Stomach (tissue), 19 donors: ENCODE measurements at places on chromosomes 6 and 20.

DNA sequence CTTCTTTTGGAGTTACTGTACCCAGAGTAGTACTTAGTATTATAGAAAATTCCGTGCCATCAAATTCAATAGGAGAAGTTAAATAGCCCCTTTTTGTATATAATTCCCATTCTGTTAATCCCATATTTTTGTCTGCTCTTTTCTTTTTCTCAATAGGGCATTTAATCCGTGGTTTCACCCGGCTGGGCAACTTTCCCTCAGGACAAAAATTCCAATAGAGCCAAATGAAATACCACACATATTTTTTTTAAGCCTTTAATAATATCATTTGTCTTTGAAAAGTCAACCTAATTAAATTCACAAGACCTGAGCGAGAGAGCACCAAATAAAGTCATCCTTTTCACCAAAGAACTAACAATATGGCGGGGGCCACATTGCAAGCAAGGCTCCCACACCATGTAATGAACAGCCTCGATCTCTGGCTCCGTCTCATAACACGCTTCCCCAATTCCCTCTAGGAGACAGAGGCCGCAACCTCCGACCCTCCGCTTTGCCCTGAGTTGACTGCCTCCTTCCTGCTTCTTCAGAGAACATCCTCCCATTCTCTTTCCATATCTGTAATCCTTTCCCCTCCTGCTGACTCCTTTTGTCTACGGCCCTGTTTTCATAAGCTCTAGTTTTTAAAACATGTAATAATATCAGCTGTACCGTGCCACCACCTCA lies 13.6 kb downstream of the NHSL1 start:
- DNase-seq: no peak

- DNase-seq: no peak
Observed at GRCh38 chr20:23584434-23585199, 16.3 kb upstream of the CST9L start.

GRCh38 chr6:80647156-80647555 lies 540.7 kb downstream of the BCKDHB start:
- no peak for DNase-seq

GRCh38 chr6:53058388-53059195 lies 6.6 kb upstream of the FBXO9 start:
- DNase-seq: no peak

DNA sequence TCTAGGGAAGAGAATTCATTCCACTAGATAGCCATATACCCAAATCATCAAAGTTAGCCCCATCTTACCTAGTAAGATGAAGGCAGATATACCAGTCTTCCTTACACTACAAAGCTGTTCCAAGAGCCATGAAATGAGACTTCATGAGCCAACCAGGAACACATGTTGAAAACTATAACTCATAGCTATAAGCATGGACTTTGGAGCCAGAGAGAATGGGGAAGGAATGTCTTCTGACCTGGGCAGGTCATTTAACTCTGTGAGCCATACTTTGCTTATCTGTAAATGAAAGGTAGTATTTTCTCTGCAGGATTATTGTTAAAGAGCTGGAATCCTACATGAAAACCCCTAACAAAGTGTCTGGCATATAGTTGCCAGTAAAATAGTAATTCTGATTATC lies 27.3 kb downstream of the ADGRF5 start:
- no peak for DNase-seq

DNA sequence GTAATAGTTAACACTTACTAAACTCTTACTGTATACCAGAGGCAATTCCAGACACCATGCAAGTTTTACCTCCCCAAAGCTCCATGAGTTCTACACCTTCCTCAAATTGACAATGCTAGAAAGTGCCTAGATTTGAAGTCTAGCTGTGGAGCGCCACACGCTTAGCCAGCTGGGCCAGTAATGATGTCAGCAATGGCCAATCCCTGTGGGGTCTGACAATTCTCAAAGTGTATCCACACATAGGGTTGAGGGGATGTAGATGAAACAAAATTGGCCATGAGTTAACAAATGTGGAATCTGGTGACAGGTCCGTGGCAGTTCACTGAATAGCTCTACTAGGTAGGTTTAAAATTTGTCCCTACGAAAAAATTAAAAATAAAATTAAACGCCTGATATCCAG lies 1.3 kb downstream of the ZNF343 start:
- DNase-seq: no peak

DNA sequence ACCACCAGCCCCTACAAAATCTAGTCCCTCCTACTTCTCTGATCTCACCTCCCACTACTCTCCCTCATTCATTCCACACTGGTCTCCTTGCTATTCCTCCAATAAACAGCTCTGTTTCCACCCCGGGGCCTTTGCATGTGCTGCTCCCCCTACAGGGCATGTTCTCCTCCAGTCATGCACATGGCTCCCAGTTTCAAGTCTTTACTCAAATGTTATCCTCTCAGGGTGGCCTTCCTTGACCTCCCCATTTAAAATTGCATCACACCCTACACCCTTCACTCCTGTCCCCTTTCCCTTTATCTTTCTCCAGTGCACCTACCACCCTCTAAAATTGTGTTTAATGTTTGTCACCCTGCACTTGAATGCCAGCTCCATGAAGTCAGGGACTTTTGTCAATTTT lies 174.5 kb downstream of the MRPL14 start:
- DNase-seq: no peak

DNA sequence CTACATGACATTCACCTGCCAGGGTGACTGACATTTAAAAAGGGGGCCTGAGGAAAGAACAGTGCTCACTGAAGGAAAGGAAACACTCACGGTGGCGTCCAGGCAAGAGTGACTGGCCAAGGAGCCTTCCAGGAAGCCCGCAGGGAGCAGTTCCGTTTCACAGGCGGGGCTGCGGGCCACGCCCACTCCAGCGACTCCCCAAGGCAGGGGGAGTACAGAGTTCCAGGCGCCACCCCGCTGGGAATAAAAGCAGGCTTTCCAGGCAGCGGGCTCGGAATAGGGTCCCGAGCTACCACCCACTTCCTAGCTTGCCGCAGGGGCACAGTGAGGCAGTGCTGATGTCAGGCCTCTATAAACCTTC lies 34.2 kb downstream of the PKIG start:
- no peak for DNase-seq

DNA sequence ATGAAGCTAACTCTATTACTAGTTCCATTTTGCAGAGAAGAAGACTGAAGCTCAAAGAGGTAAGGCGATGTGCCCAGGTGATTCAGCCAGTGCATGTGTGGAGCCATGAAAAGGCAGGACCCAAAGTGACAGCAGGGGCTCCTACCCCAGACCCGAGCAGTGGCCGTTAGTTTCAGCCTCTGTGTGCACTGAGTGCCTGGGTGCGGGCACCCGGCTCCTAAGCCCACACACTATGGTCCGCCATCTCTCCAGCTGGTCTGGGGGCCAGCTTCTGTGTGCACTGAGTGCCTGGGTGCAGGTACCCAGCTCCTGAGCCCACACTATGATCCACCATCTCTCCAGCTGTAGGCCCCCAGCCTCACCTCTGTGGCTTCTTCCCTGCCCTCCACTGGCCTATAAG lies 123.5 kb upstream of the CST7 start:
- no peak for DNase-seq

DNA sequence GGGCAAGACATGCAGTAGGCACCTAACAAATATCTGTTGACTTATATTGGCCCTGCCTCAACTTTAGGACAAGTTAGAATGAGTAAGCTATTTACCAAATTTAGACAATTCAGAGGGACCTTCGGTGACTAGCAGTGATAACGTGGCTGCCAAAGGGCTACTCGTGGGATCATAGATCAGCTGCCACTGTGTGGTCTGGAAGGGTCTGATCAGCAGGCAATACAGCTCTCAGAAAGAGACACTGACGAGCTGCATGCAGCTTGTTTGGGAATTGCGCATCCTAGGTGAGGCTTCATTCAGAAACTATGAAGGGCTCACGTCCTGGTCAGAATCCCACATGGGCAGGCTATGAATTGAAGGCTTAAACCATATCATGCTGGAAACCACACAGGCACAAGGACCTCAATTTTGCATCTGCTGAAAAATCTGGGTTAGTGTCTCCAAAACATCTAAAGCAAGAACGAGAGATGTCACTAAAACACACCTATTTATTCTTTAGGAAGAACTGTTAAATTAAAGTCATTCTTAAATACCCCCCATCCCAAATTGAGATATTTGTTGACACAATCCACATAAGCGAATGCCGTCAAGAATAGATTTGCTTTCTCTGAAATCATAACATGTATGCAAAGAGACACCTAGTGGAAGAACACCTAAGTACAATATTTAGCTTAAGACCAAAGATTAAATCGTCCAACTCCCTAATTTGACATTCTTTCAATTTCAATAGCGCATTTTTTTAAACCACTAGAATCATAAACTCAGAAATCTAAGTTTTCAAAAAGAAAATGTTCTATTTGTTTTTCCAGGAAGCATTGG lies 79.6 kb downstream of the IPCEF1 start:
- no peak for DNase-seq

- no peak for DNase-seq
Observed at GRCh38 chr20:49831022-49831769, 18.6 kb downstream of the SLC9A8 start.

DNA sequence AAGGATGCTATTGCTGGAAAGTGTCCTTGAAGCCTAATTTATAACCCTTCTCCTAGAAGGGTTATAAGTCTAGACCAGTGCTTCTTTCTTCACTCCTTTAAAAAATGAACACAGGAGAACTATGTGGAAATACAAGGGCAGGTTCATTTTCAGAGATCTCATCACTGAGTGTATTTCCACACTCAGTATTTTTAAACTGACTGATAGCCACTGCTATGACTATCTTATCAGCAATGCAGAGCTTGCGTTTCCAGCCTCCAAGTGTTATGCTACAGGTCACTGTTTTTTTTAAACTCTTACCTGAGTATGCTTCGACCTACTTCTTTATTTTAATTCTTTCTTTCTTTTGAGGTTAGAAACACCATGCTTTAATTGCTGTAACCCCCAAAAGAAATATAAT lies 319.1 kb downstream of the ARHGAP18 start:
- DNase-seq: no peak

- no peak for DNase-seq
Observed at GRCh38 chr20:50887576-50887975, 43.7 kb downstream of the ADNP start.

DNA sequence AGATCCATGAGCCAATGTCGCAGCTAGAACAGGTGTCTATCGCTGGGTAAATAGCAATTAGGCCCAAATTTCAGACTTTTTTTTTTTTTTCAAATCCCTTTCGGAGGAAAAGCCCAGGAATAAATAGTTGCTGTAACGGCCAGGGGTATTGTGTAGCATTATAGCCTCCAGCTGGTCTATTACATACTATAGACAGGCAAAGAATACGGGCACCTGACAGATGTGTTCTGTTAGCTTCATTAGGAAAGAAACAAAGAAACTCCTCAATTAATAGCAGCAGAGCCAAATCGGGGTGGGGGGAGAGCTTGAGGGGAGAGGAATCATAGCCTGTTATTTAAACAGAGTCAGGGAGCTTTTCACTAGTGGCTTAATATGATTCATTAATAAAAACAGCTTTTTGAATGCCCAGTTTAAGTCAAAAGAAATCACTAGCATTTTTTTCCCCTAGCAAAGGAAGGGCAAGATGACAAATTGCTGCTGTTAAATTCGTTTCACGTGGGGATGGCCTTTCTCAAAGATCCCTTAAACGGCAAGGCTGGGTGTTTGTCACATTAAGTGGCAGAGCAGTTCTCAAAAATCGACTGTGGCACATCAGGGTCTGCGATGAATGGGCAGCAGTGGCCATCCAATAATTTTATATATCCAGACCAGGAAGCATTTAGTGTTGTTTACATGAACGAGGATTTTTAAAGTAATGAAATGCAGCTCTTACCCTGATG lies 139.4 kb downstream of the ID4 start:
- DNase-seq: peak; percentile 6

GRCh38 chr6:132715204-132715603 lies 1.3 kb upstream of the VNN1 start:
- DNase-seq: peak; percentile 61

DNA sequence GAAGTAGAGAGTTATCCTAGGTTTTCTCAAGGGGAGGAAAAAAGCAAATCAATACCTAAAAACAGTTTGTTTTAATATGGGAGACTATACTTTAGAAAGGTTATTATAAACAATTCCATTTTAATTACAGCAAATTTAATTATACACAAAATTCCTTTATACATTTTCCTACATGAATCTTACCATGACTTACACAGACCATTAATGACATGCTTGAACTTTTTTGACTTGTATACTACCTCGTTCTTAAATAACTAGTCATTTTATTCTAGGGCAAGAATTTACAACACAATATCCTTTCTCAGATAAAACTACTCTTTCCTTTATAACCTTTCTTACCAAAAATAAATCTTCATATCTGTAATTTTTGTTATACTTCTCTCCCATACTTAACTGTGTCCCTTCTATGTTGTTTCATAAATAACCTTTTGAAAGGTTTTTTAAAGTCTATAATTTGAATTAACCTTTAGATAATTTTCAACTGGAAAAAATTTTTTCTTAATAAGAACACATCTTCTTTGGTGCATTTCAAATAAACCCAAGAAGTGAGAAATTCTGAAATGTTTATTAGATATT lies 729.4 kb downstream of the TENT5A start:
- no peak for DNase-seq

- DNase-seq: no peak
Observed at GRCh38 chr20:35271904-35272303, 6.0 kb downstream of the MMP24OS start.

DNA sequence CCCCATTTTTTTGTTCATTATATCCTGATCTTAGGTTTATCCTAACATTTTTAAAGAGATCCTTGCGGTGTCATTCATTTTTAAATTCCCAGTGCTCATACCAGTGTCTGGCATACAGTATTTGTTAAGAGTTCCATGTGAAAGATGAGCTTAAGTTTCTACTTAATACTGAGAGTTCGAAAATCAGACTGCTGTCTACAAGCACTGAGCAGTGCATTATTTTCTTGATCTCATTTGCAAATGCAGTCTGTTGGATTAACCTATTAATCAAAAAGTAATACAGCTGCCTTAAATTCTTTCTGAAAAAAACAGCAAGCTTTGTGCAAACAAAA lies 663 bp downstream of the COQ3 start:
- no peak for DNase-seq

DNA sequence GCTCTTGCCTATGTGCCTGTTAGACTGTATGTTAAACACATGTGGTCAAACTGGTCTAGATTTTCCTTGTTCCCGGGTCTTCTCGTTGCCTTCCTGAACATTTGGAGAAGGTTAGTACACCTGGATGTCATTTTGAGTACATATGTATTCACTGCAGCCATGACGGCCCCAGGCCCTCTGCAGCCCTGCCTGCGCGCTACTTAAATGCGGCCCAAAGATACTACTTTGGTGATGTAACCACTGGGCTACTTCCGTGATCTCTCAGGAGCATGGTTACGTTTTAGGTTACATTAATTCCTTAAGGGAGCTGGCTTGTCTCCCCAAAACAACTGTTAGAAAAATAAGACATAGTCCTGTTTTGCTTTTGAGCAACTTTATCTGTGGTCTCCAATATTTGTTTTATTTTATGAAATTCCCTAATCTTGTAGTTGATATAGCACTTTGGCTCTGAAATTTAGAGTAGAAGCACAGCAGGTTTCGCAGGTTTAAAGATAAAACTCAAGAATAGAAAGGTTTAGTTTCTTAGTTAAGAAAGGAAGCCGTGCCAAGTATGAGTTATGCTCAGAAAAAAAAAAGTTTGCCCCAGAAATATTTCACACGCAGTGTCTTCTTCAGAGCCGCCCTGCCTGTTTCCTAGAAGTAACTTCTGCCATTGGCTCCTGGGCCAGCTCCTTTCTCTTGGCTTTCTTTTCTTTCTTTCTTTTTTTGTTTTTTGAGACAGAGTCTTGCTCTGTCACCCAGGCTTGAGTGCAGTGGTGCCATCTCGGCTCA lies 38.1 kb downstream of the TIAM2 start:
- DNase-seq: no peak

GRCh38 chr20:40443753-40444152 lies 245.3 kb downstream of the MAFB start:
- peak; percentile 26 for DNase-seq

- DNase-seq: peak; percentile 98
Observed at GRCh38 chr6:110958329-110959192, at the start of gene GTF3C6. TSS of gene GTF3C6 (plus strand) at chr6:110958706. CDS start at chr6:110958770, 64 bp downstream.
